HFF-Myc (cell line): ENCODE measurements at places on chromosomes 12 and 14.
A peak's percentile ranks its signal among the peaks of the same experiment; 100 is the strongest.

GRCh38 chr14:92792885-92793284, 1.2 kb upstream of the GOLGA5 start:
- no peak for DNase-seq

DNA sequence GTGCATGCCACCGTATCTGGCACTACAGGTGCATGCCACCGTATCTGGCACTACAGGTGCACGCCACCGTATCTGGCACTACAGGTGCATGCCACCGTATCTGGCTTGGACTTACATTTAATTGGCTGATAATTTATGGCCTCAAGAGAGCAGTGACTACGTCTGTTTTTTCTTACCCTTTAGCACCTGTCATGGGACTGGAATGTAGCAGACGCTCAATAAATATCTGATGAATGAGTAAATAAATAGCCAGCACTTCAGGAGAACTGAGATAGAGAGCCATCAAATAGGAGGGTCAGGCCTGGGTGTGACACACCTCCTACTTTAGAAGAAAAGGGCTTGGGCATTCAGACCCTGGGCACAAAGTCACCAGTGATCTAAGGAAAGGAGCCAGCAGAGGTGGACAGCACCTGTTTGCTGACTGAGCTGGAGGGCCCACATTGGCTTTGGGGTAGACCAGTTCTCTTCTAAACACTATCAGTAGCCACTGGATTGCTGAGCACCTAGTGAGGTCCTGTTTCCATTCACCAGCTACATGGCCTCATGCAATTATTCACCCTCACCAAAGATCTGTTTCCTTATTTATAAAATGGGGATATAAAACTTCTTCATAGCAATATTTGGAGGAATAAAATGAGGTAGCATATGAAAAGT, 50.1 kb downstream of the RFX4 start:
- no peak for DNase-seq

DNA sequence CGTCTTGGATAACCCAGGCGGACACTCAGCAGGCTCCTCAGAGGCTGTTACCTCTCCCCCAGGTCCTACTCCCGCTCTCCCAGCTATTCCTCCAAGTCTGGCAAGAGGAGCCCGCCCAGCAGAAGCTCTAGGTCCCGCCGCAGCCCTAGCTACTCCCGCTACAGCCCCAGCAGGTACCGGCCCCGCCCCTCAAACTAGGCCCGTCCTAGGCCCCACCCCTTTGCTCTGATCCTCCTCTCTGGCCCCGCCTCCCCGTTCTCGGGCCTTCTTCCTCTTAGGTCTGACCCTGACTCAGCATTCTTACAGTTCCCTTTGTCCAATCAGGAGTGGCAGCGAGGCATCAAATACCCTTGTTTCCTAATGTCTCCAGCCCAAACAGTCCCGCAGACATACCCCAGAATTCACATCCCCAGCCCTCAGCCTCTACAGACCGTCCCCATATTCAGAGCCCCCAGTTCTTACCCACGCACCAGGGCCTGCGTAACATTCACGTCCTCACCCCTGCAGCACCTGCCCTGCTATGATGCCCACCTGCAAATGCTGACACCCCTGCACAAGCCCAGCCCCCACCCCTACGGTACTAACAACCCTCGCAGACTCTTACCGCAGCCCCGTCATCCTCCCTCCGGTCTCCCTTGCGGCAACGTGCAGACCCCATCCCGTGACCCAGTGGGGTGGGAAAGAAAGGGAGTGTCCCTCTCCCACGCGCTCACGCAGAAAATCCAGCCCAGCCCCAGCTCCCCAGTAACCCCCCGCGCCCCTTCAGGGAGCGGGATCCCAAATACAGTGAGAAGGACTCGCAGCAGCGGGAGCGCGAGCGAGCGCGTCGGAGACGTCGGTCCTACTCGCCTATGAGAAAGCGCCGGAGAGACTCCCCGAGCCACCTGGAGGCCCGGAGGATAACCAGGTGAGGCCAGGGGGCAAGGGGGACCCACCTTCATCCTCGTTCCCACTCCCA, 25.0 kb upstream of the HSPB8 start:
- no peak for DNase-seq

- no peak for DNase-seq
Measured at GRCh38 chr12:11812241-11812585, 162.7 kb downstream of the ETV6 start.

DNA sequence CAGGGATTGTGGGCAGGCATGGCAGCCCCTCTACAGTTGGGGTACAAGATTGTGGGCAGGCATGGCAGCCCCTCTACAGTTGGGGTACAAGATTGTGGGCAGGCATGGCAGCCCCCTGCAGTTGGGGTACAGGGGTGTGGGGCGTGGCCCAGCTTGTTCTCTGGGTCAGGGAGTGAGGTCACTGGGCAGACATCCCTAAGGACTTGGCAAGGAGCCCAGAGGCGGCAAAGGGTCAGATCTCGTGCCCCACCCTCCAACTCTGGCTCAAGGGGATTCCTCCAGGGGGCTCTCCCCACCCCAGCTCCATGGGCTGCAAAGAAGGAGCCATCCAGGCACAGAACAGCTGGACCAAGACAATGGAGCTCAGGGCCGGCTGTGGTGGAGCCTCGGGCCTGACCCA, 25.8 kb upstream of the NUDT14 start:
- DNase-seq, result no peak

GRCh38 chr12:53502331-53502730, 1.2 kb downstream of the TARBP2 start:
- no peak for DNase-seq

- no peak for DNase-seq
Measured at GRCh38 chr12:113555226-113555625, 83.6 kb upstream of the LHX5 start.

DNA sequence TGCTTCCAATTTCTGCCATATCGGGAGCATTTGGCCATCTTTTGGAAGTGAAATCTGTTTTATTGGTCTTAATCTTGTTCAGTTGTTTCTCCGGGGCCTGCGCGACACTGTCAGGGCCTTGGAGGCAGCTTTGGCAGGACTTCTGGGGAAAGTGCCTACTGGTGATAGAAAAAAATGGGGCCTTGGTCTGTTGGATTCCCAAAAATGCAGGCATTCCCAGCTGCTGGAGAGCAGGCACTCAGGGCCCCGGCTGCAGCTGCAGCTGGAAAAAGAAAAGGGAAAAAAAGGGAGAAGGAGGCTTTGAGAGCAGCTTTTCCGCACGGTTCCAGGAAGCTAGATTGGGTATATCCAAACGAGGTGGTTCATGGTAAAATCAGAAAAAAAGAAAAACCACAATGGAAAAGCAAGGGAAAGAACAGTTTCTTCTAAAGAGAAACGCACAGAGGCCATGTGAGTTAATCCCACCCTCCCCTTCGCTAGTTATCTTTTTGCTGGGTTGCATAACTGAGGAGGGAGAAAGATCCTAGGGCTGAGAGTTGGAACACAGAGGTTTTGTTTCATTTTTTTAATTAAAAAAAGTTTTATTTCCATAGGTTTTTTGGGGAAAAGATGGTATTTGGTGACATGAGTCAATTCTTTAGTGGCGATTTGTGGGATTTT, 134.7 kb upstream of the RFLNA start:
- DNase-seq, result no peak

- DNase-seq, result no peak
Measured at GRCh38 chr12:67991158-67991557, 1.9 kb downstream of the IFNG-AS1 start.

GRCh38 chr12:105256921-105257320, 20.9 kb upstream of the APPL2 start:
- no peak for DNase-seq

GRCh38 chr12:99984271-99985128, at the start of gene ANKS1B:
Gene ANKS1B, minus strand, starts transcription at chr12:99984936. Its CDS starts 699 bp downstream, at chr12:99984237.
- DNase-seq, result no peak

DNA sequence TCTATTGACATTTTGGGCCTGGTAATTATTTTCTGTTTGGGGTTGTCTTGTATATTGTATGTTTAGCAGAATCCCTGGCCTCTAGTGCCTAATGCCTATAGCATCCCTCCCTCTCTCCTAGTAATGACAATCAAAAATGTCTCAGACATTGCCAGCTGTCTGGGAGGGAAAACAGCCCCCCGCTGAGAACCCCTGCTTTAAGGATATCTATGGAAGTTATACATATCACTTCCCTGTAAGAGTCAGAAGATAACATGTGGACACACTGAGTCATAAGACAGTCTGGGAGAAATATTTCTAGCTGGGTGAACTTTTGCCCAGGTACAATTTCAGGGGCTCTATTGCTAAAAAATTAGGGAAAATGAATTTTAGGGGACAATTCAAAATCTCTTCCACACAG, 255.0 kb downstream of the PAWR start:
- DNase-seq, result no peak

- no peak for DNase-seq
Measured at GRCh38 chr14:50113381-50114035, 2.9 kb downstream of the VCPKMT start.

- no peak for DNase-seq
Measured at GRCh38 chr14:100187247-100187833, 27.9 kb upstream of the DEGS2 start.

- DNase-seq, result no peak
Measured at GRCh38 chr12:7113389-7113871, 4.4 kb upstream of the C1RL start.

DNA sequence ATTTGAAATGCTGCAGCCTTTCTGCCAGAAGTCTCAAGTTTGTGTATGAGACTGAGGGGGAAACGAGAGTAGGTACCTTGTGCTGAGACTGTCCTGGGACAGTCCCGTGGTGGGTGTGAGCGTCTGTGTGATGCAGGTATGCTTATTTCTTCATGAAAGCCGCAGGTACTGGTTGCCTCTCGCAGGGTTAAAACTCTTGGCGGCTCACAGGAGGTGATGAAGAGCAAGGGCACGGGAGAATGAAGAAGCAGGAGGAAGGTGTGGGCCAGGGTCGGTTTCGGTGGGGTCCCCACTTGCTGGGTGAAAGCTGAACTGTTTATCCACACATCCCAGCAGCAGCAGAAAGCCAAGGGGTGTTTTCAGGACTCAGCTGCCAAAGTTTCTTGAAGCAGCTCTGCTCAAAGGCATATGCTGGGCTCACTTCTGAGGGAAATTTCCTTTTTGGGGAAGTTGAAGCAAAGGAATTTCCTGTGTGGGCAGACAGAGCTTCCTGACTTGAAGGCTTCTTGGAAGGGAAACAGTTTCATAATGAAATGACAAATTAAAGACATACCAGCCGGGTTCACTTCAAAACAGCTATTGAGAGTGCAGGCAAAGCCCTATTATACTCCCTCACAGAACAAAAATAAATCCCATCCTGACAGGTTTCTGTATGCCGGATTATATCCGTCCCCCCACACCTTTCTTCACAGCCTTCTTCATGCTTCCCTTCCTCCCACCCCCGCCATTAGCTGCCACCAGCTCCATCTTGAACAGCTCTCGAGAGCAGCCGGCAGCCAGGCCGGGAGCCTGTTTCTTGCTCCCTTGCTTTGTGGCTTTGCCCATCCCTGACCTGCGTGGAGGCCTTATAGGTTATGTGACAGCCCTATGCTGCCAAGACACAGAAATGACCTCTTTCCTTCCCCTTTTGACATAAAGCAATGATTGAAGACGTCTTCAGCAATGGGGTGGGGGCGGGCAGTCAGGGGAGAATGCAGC, 116.6 kb downstream of the ETV6 start:
- DNase-seq, result peak; percentile 30

DNA sequence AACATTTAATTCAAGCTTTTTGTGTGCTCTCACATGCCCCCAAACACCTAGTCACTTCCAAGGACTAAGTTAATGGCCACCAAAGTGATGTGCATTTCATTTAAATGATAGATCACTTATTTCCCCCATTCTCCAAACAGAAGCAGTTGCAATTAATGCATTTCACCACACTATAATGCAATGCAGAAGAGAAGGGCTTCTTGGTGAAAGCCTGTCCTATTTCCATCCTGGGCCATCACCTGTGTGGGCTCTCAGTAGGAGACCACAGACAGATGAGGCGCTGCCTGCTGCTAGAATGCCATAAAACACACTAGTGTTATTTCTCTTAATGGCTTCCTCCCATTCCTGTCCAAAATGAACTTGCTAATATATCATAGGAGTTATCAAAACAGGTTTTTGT, 151.2 kb downstream of the GPR65 start:
- DNase-seq, result no peak

DNA sequence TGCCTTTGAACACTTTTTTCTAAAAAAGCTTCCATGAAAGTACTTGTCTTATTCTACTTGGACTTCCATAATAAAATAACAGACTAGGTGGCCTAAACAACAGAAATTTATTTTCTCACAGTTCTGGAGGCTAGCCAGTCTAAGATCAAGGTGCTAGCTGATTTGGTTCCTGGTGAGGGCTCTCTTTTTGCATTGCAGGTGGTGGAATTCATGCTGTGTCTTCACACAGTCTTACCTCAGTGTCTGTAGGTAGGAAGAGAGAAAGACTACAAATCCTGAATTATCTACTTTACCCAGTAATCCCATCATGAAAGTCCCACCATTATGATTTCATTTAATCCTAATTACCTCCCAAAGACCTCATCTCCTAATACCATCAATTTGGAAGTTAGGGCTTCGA, 356.0 kb downstream of the NAV3 start:
- DNase-seq, result no peak

DNA sequence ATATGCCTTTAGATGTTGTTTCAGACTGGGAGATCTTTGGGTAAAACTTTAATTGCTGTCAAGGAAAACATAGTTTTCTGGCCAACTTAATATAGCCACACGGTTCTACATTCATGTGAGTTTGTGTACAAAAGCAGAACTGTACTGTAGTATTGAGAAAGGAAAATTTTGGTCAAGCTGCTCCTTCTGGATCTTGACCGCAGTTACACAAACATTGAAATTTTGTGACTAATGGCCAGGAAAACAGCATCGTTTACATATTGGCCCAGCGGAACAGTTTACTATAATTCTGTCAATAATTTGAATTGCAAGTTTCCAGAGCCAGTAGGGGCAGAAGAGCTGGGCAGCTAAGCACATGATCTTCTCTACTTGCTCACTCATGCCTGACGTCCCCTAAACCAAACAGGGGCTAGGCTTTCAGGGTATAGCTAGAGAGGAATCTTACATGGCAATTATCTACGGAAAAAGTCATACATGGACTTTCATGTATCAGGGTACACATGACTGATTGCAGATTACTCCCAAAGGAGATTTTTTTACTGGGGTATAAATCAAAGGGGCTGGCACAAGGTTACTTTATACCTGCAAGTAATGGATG, 11.4 kb upstream of the ART4 start:
- DNase-seq, result peak; percentile 45

- DNase-seq, result peak; percentile 44
Measured at GRCh38 chr14:37172024-37172869, at the start of gene SLC25A21. Gene SLC25A21, minus strand, starts transcription at chr14:37172606.
